ENCODE measurements at places on chromosomes 3 and 15. TPM values are rescaled to one million over a fixed set of nuclear protein-coding genes. Genes with fewer than 3 reads are reported as not detected.

DNA sequence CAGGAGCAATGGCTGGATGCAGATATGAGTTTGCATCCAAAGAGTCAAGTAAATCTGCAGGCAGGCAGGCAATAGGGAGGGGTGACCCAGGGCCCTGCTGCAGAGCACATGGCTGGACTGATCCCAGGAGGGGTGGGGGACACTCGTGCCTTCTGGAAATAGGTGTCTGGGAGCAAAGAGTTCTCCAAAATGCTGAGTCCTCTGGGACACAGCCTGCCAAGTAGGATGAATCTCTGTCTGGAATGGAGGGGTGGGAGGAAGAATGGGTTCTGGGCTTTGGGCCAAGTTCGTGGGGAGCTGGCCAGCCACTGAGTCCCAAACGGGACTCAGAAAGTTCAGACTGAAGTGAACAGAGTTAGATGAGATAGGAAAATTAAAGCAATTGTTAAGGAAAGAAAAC, 214.5 kb downstream of the MTHFS start:
- H3K4me3 ChIP-seq: no peak overlapping the region
- H3K27me3 ChIP-seq: no peaks in the 10 kb centered on the region
- no peaks in the 10 kb centered on the region for H3K36me3 ChIP-seq

The TMEM42 gene
- 3.8 TPM for total RNA-seq

DNA sequence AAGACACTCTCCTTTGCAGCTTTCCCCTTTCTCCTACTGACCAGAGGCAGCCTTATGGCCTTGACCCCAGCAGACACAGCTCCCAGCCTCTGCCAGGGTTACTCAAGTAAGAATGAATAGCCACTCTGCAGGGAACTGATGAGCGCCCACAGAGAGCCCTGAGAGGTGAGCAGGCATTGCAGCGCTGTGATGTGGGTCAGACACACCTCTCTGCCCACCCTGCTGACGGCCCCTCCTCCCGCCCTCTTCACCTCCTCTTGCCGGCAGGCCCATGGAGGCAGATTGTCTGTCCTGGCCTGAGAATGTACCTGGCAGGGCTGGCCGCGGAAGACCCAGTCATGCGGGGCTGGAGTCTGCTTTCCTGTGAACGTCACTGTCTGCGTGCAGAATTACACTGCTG, 512.6 kb upstream of the PPP2R3A start:
- no peaks in the 10 kb centered on the region for H3K27me3 ChIP-seq
- no peak overlapping the region for H3K27ac ChIP-seq
- no peak for DNase-seq
- no peaks in the 10 kb centered on the region for H3K4me1 ChIP-seq
- H3K36me3 ChIP-seq: no peaks in the 10 kb centered on the region

The ALDH1A2 gene
- not detected for total RNA-seq

DNA sequence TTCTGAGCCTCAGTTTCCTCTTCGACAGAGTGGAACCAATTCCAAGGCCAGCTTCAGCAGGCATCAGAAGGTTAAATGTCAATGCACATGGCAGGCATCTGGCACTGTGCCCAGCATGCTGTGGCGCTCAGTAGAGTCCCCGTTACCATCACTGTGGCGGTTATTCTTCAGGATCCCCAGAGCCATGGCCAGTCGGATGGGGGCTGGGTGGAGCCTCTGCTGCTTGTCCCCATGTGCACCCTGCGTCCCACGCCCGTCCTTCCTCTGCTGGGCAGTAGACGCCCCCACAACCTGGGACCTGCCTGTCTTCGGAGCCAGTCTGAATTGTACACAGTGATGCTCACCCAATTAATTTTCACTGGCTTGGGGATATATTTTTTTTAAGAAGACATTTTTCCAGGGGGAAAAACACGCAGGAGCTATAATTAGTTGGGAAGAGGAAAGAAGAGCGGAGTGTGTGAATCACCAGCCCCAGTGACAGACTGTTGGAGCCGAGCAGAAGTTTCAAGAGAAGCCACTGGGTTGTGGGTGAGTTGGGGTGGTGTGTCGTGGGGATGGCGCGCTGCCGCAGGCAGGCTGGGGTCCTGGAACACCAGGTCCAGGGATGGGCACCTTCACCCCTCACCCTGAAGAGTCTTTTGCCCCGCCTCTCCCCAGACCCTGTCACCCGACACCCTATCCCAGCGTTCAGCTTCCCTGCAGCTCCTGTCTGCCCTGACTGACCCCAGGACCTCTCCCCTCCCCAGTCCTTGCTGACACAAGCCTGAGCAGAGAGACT, 26.8 kb upstream of the RPL29 start:
- no peak overlapping the region for H3K4me3 ChIP-seq
- no peak overlapping the region for H3K27ac ChIP-seq
- H3K36me3 ChIP-seq: no peaks in the 10 kb centered on the region
- H3K4me1 ChIP-seq: no peaks in the 10 kb centered on the region
- no peaks in the 10 kb centered on the region for H3K27me3 ChIP-seq

The KBTBD8 gene
- 1.5 TPM for total RNA-seq

GRCh38 chr3:152505926-152506325, 237.2 kb downstream of the MBNL1 start:
- H3K4me1 ChIP-seq: 0 out of 2 replicates have a peak, but pooled peaks cover 3% of the 10 kb centered on the region
- H3K36me3 ChIP-seq: no peaks in the 10 kb centered on the region
- H3K4me3 ChIP-seq: no peak overlapping the region
- DNase-seq: no peak
- no peaks in the 10 kb centered on the region for H3K27me3 ChIP-seq
- no peak overlapping the region for H3K27ac ChIP-seq

DNA sequence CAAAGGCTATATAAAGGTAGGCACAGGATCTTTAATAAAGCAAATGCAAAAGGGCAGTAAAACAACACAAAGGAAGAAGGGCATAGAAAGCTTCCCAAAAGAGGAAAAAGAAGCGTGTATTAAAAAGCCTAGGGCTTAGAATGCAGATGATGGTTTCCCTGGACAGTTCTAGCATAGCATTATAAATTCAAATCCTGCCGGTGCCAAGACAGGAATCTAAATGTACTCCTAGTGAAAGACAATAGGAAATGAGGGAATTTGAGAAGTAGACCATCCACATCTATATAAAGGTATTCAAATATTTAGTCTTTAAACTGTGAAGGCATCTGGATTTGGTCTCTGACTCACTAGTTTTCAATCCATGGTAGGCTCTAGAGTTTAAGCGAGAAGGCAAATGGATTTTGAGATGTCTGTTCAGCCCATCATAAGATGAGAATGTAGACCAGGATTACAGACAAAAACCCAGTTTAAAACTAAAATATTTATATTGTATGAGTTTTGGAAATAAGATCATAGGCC, 431.8 kb downstream of the TBL1XR1 start:
- no peaks in the 10 kb centered on the region for H3K27me3 ChIP-seq
- H3K27ac ChIP-seq: 0 out of 2 replicates have a peak overlapping the region, but pooled peaks have one; percentile 16
- no peaks in the 10 kb centered on the region for H3K36me3 ChIP-seq

DNA sequence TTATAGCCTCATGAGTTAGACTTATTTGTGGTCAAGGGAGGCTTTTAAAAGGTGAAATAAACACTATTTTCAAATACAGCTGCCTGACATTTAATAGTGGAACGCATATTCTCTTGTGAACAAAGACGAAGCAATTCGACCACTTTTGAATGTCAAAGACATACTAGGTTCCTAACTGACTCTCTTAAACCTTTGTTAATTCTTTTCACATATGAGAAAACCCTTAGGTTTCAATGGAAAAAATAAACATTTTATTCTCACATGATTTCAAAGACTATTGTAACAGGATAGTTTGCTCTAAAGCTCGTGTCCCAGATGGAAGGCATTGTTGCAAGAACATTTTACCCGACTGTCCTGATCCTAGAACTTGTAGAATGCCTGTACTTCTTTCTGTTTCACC, 74.8 kb upstream of the BOC start:
- no peaks in the 10 kb centered on the region for H3K36me3 ChIP-seq
- H3K27me3 ChIP-seq: no peaks in the 10 kb centered on the region
- no peak overlapping the region for H3K4me3 ChIP-seq

All from SJSA1 (cell line).